ENCODE measurements at places on chromosomes 12 and 14.
A peak's percentile ranks its signal among the peaks of the same experiment; 100 is the strongest.

DNA sequence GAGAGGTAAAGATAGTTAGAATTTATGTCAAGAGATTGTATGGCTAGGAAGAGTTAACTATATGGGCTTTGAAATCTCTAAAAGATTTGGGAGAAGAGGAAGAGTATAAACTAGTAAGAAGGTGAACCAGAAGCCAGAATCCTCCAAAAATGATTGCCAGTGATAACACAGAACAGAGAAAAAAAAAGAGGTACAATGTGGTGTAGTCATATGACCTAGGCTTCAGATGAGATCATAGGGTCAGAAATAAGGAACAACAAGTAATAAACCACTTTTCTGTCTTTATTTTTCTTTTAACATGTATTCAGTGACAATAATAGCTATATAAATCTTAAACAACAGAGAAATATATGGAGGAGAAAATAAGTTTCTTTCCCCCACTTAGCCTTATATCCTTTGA, 2.0 kb upstream of the NECAP1 start:
- no peak for DNase-seq

GRCh38 chr14:89983375-89983774, 27.6 kb downstream of the TDP1 start:
- DNase-seq: no peak

- DNase-seq: no peak
Measured at GRCh38 chr12:26622601-26623000, 210.4 kb downstream of the ITPR2 start.

GRCh38 chr14:100469632-100470522, 117.3 kb downstream of the BEGAIN start:
- DNase-seq: no peak

- DNase-seq: no peak
Measured at GRCh38 chr12:49949866-49950265, 671 bp upstream of the AQP2 start.

- DNase-seq: no peak
Measured at GRCh38 chr12:115169981-115170380, 486.0 kb upstream of the TBX3 start.

GRCh38 chr12:46407361-46407760, 34.8 kb upstream of the SLC38A2 start:
- DNase-seq: no peak

GRCh38 chr14:68910540-68910939, 68.6 kb downstream of the ACTN1 start:
- no peak for DNase-seq

DNA sequence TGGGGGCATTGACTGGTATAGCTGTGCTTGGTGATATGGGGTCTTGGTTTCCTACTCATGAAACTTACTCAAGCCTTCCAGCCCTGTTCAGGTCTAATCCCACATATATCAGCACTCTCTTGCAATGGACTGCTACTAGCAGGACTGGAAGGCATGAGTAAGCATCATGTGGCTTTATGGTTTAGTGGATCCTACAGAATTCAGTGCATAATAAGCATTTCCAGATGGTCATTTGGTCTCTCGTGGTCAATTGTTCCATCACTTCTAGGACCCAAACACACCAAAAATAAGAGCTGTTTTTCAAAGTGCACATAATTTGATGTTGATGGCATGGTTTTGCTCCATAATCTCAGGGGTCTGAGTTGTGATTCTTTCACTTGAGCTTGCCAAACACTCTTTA, 114.4 kb downstream of the LMNTD1 start:
- DNase-seq: peak; percentile 17

GRCh38 chr14:59208224-59208814, 19.9 kb downstream of the DAAM1 start:
- DNase-seq: peak; percentile 13

DNA sequence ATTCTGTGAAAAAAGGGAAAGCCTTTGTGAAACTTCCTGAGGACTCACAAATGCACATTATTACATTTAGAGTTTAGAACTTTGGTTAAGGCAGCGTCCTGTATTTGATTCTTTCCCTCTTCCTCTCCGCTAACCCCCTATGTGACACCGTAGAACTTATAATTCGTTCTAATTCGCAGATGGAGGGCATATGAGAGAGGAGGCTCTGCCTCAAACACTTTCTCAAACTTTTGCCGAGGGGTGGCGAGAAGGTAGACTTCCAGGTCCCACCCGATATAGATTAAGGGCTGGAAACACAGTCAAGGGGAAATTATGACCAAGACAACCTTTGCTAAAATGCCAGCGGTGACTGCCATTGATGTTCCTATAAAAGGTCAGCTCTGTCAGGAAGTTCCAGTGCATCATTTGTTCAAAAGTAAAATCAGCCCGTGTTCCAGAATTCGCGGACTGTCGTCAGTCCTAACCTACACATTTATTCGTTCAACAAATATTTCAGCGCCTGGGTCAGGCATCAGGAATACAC, 904 bp upstream of the PAPOLA start:
- no peak for DNase-seq

DNA sequence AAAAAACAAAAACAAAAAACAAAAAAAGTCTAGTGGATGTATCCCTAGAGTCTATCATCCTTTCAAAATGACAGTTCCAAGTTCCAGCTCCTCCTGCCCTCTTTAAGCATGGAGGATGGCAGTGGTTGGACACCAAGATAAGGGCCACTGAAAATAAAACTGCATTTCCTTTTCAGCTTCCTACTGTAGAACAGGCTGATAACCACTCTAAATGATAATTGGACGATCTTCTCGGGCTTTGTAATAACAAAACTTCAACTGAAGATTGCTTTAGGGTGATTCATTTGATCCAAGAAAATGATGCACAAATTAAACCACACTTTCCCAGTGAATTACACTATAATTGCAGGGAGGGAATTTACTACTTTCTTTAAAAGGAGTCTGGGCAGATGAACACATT, 42.2 kb upstream of the CRACR2A start:
- DNase-seq: no peak

- DNase-seq: no peak
Measured at GRCh38 chr12:43318021-43318420, 234.0 kb downstream of the ADAMTS20 start.

GRCh38 chr14:71539650-71540285, 392.5 kb upstream of the RGS6 start:
- DNase-seq: no peak

Measured in amniotic stem cell (primary cell).